ENCODE measurements at places on chromosomes 1 and 21.

DNA sequence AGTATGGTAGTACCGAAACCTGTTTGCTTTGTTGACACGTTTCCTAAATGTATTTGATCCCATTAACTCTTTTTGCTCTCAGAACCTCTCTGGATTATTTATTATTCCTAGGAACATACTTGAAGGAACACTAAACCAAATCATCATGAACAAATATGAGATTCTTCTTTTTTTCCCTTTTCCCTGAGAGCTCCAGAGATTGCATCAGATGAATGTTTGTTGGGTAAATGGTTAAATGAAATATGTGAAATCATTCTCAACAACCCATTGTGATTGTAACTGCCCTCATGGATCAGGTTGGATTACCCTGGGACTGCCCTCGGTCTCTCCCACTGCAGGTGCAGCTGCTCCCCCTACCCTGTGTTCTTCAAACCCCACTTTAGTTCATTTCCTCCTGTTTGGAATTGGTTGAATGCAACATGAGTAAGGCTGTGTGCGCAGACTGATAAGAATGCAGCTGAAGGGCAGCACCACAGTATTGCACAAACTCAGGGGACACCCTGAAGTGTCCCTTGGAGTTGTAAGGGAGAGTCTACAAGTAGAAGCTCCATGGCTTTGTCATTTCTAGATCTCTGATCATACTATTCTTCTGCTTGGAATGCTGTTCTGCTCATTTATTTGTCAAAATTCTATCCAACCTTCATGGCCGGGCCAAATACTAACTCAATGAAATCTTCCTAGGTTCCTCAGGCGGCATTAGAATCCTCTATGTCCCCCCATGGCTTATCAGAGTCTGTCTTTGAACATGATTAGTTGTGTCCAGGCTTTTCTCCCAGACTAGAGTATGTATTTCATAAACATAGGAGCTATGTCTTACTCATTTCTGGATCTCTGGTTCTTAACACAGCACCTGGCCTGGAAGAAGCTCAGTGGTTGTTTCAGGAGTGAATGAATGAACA, 47.1 kb upstream of the NEK2 start:
- DNase-seq = no peak

- no peak for DNase-seq
Measured at GRCh38 chr1:48841461-48841860, 64.8 kb upstream of the BEND5 start.

GRCh38 chr1:85148524-85149250, 52.1 kb downstream of the SYDE2 start:
- DNase-seq = no peak

- no peak for DNase-seq
Measured at GRCh38 chr1:209645574-209646452, 6.4 kb downstream of the LAMB3 start.

GRCh38 chr1:234302354-234302962, 70.8 kb upstream of the COA6 start:
- no peak for DNase-seq

DNA sequence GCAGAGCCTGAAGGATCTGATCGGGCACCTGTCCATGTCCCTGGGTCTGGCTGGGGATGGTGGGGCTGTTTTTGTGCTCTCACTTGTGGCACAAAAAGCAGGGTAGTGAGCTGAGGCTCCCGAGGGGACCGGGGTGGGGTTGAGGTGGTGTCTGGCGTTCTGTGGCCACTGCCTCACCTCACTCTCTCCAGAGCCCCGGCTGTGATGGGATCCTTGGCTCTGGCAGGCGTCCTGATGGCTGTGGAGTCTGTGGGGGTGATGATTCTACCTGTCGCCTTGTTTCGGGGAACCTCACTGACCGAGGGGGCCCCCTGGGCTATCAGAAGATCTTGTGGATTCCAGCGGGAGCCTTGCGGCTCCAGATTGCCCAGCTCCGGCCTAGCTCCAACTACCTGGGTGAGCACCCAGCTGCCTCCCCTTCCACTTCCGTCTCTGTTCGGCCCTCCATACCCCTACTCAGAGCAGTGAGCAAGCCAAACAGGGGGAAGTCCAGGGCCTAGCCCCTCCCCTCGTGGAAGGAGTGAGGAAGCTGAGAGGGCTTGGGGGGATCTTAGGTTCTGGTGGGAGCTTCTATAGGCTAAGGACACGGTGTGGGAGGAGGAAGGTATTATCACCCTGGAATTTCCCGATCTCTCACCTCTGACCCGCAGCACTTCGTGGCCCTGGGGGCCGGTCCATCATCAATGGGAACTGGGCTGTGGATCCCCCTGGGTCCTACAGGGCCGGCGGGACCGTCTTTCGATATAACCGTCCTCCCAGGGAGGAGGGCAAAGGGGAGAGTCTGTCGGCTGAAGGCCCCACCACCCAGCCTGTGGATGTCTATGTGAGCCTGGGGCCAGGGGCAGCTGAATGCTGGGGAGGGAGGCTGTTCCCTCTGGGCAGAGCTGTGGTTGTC, 7.0 kb downstream of the ADAMTSL4 start:
- DNase-seq = no peak

Measured in germinal center (tissue), 1 donor.